ENCODE measurements at places on chromosomes 6 and 20. TPM values are rescaled to one million over a fixed set of nuclear protein-coding genes. Genes with fewer than 3 reads are reported as not detected.
A peak's percentile ranks its signal among the peaks of the same experiment; 100 is the strongest.

- H3K27me3 ChIP-seq, result peaks cover 5% of the 10 kb centered on the region
- no peak overlapping the region for H3K27ac ChIP-seq
- DNase-seq, result no peak
- H3K4me1 ChIP-seq, result no peaks in the 10 kb centered on the region
- no peaks in the 10 kb centered on the region for H3K36me3 ChIP-seq
- H3K4me3 ChIP-seq, result no peak overlapping the region
Measured at GRCh38 chr6:170247178-170247701, 43.6 kb downstream of the DLL1 start.

Gene ADTRP
- total RNA-seq, result 0.68 TPM

Gene BACH2
- 70.9 TPM for total RNA-seq

Gene PPP1R3G
- total RNA-seq, result 0.05 TPM

Gene NPEPL1
- total RNA-seq, result 22.9 TPM

Gene FRMD1
- not detected for total RNA-seq

GRCh38 chr20:38143646-38144554 is 21.2 kb downstream of the TGM2 start:
- no peak for DNase-seq
- peaks cover 3% of the 10 kb centered on the region for H3K4me1 ChIP-seq
- peak overlapping the region; percentile 1 for H3K27ac ChIP-seq
- no peaks in the 10 kb centered on the region for H3K36me3 ChIP-seq
- H3K4me3 ChIP-seq, result no peak overlapping the region

Gene FAM83C
- not detected for total RNA-seq

DNA sequence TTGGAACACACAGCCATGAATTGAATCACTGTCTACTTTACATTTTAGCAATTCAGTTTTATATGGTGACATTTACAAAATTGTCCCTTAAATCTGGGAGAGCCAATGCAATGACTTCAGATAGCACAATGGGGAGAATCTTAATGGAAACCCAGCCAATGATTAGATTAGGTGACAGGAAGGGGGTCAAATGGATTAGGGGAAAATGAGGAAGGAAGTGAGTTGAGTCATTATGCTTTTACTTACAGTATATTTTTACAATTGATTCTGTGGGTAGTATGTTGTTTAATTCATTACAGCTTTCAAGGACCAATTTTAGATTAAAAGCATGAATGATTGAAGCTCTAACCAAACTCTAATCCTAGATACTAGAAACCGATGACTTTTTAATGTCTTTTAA is 229.8 kb downstream of the SOX4 start:
- H3K4me3 ChIP-seq, result no peak overlapping the region
- no peaks in the 10 kb centered on the region for H3K4me1 ChIP-seq
- H3K36me3 ChIP-seq, result no peaks in the 10 kb centered on the region
- H3K27ac ChIP-seq, result no peak overlapping the region

DNA sequence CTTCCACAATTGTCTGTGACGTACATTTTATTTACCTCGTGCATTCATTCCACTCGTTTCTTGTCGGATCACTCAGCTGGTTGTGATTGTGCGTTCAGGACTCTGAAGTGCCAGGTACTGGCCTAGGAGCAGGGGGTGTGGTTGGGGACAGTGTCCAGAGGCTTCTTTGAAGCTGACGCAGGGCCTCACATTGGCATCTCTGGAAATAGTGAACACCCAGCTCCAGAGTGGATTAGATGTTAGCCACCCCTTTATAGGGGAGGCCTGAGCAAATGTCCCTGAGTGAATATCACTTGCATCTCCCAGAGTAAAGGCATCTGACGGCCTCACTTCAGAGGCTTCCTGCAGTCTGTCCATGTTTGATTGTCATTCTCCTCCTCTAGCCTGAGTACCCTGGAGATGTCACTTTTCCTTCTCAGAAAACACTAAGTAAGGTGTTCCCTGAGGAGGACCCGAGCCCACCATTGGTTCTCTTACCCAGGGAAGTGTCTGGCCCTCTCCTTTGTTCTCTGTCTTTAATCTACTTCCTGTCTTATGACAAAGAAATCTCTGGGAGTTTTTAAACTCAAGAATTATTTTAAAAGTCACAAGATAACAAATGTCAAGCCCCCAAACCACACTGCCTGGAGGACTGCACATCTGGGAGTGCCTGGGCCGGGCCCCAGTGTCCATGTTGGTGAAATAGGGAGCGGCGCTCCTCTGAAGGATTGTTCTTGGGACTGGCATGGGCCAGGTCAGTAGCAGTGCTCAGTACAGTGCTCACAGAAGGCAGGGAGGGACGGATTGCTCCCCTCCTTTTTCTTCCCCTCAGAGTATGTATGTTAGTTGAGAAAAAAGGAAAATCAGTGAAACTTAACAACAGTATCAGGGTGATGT is 10.8 kb downstream of the STX16 start:
- peak overlapping the region; percentile 97 for H3K27ac ChIP-seq
- H3K4me3 ChIP-seq, result peak overlapping the region; percentile 67
- DNase-seq, result no peak
- H3K4me1 ChIP-seq, result peaks cover 78% of the 10 kb centered on the region
- peaks cover 63% of the 10 kb centered on the region for H3K36me3 ChIP-seq

GRCh38 chr6:112253841-112254816 is at the start of gene LAMA4:
Gene LAMA4, minus strand, starts transcription at chr6:112254567. Its CDS starts 417 bp downstream, at chr6:112254150.
- peaks cover 59% of the 10 kb centered on the region for H3K27me3 ChIP-seq
- no peaks in the 10 kb centered on the region for H3K36me3 ChIP-seq
- H3K27ac ChIP-seq, result no peak within 1 kb of the TSS
- DNase-seq, result peak; percentile 25
- peak within 1 kb of the TSS; percentile 64 for H3K4me3 ChIP-seq
- H3K4me1 ChIP-seq, result peaks cover 12% of the 10 kb centered on the region

Gene TSHZ2
- total RNA-seq, result not detected

GRCh38 chr20:37291724-37292126 is 2.3 kb downstream of the MANBAL start:
- peaks cover 31% of the 10 kb centered on the region for H3K36me3 ChIP-seq
- H3K27ac ChIP-seq, result no peak overlapping the region
- H3K4me1 ChIP-seq, result peaks cover 43% of the 10 kb centered on the region
- peak overlapping the region; percentile 84 for H3K4me3 ChIP-seq

GRCh38 chr6:74606582-74607071 is 599.2 kb downstream of the COL12A1 start:
- H3K36me3 ChIP-seq, result no peaks in the 10 kb centered on the region
- H3K27me3 ChIP-seq, result no peaks in the 10 kb centered on the region
- no peak overlapping the region for H3K27ac ChIP-seq
- no peak overlapping the region for H3K4me3 ChIP-seq
- no peaks in the 10 kb centered on the region for H3K4me1 ChIP-seq

Gene HEBP2
- 43.5 TPM for total RNA-seq

Gene KCNK15
- total RNA-seq, result not detected

- peaks cover 13% of the 10 kb centered on the region for H3K4me1 ChIP-seq
- DNase-seq, result peak; percentile 54
- peaks cover 8% of the 10 kb centered on the region for H3K36me3 ChIP-seq
Measured at GRCh38 chr6:132797951-132798868, at the start of gene SLC18B1. Gene SLC18B1, minus strand, starts transcription at chr6:132798637. Its CDS starts 181 bp downstream, at chr6:132798456.

- no peak for DNase-seq
- peaks cover 30% of the 10 kb centered on the region for H3K27me3 ChIP-seq
- peaks cover 34% of the 10 kb centered on the region for H3K4me1 ChIP-seq
- H3K27ac ChIP-seq, result no peak overlapping the region
- no peak overlapping the region for H3K4me3 ChIP-seq
Measured at GRCh38 chr20:16707674-16708073, 22.2 kb upstream of the SNRPB2 start.

Gene STX11
- 14.1 TPM for total RNA-seq

GRCh38 chr6:37547564-37548061 is 47.9 kb upstream of the CCDC167 start:
- H3K27me3 ChIP-seq, result peaks cover 2% of the 10 kb centered on the region
- DNase-seq, result peak; percentile 46
- H3K4me3 ChIP-seq, result peak overlapping the region; percentile 23
- peaks cover 20% of the 10 kb centered on the region for H3K4me1 ChIP-seq

GRCh38 chr6:44624226-44624625 is 236.7 kb downstream of the CDC5L start:
- H3K4me1 ChIP-seq, result peaks cover 4% of the 10 kb centered on the region
- no peaks in the 10 kb centered on the region for H3K36me3 ChIP-seq
- H3K27me3 ChIP-seq, result peaks cover 2% of the 10 kb centered on the region
- DNase-seq, result no peak

Gene SNX14
- total RNA-seq, result 50.1 TPM

Gene ZSCAN12
- total RNA-seq, result 10.8 TPM

Gene SLC52A3
- not detected for total RNA-seq

Gene PEX6
- total RNA-seq, result 12.0 TPM

DNA sequence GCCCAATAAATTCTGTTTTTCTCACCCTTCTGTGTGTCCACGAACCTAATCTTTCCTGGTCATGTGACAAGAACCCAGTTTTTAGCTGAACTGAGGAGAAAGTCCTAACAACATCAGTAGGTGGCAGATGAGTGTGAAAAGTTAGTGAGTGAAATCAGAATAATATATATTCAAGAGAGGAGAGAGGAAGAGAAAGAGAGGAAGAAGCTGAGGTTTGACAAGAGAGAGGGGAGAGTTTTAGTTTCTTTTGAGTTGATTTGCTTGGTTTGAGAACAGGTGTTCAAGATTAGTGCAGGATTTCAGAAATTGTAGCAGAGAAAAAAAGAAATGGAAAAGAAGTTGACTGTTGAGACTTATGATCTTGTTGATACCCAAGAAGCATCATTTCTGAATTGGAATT is 930.5 kb upstream of the FLRT3 start:
- H3K4me3 ChIP-seq, result no peak overlapping the region
- DNase-seq, result no peak
- no peak overlapping the region for H3K27ac ChIP-seq
- H3K27me3 ChIP-seq, result no peaks in the 10 kb centered on the region
- H3K36me3 ChIP-seq, result no peaks in the 10 kb centered on the region
- no peaks in the 10 kb centered on the region for H3K4me1 ChIP-seq

DNA sequence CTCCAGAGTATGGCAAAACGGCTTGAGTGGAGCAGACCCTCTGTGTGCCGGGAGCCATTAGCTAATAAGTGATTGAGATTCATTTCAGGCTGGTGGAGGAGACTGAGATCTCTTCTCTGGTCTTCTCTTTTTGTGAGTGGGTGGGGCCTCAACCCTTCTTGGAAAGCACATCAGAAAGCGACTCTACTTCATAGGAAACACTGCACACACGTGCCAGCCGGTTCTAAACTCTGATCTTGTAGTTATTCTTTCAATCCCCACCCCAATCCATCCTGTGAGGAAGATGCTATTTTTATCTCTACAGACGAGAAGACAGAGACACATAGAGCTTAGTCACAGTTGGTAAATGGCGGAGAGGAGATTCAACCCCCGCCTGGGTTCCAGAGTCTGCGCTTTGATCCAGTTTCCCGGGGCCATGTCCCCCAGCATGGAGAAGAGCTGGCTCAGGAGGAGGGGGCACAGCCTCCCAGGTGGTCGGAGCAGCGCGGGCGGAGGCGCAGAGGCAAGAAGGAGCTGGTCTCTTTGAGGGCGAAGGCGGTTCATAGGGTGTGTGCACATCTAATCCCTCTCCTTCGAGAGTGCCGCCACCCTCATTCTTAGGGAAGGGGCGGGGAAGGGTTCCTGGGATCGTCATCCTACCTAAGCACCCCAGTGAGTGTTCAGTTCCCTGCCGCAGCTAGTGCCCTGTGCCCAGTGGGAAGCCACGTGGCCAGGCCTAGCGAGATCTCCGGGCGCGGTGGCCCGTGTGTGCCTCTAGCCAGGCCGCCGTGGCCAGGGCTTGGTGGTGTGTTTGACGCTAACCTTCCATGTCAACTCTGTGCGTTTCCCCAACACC is 49.0 kb upstream of the TAGAP start:
- no peaks in the 10 kb centered on the region for H3K27me3 ChIP-seq
- peak; percentile 27 for DNase-seq
- peaks cover 65% of the 10 kb centered on the region for H3K4me1 ChIP-seq

Gene PGC
- not detected for total RNA-seq

- no peak overlapping the region for H3K27ac ChIP-seq
- H3K36me3 ChIP-seq, result no peaks in the 10 kb centered on the region
- DNase-seq, result no peak
- H3K4me3 ChIP-seq, result no peak overlapping the region
Measured at GRCh38 chr20:4099905-4100675, 84.7 kb upstream of the RNF24 start.

DNA sequence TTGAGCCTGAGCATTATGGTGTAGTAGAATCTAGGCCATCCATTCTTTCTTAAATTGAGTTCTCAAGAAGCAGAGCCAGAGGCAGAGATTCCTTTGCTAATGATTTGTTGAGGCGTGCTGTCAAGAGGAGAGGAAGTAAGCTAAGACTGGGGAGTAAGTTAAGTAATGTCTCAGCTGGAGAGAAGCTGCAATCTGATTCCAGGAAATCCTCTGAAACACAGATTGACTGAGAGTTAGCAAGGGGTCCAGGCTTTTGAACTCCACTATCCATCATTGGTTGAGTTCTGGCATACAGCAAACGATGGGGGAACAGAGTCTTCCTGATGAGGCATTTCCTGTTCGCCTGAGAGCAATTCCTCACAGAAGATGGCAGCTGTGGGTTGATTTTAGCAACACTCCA is 207.4 kb upstream of the RAB32 start:
- no peak overlapping the region for H3K27ac ChIP-seq
- H3K4me3 ChIP-seq, result no peak overlapping the region
- no peaks in the 10 kb centered on the region for H3K27me3 ChIP-seq
- H3K4me1 ChIP-seq, result no peaks in the 10 kb centered on the region
- H3K36me3 ChIP-seq, result no peaks in the 10 kb centered on the region

All from activated CD8-positive, alpha-beta T cell treated with anti-CD3 and anti-CD28 coated beads, Interleukin-2, amount 10 ng/mL, durations not matched to agents 7 days and 5 days (primary cell).